Stimulated activated naive CD8-positive, alpha-beta T cell treated with anti-CD3 and anti-CD28 coated beads, Interleukin-15, Interleukin-2, amounts not matched to agents 100 U/mL and 50 U/mL, for 24 hours (primary cell): ENCODE measurements at places on chromosomes 11 and 22.

DNA sequence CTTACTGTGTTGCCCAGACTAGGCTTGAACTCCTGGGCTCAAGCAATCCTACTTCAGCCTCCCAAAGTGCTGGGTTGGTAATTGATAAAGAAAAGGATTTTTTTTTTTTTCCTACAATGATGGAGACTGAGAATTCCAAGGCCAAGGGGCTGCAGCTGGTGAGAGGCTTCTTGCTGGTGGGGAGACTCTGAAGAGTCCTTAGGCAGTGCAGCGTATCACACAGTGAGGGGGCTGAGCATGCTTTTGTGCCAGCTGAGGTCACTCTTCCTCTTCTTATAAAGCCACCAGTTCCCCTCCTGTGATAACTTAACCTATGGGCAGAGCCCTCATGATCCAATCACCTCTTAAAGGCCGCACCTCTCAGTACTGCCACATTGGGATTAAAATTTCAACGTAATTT lies 28.2 kb upstream of the CCDC81 start:
- no peak for DNase-seq

DNA sequence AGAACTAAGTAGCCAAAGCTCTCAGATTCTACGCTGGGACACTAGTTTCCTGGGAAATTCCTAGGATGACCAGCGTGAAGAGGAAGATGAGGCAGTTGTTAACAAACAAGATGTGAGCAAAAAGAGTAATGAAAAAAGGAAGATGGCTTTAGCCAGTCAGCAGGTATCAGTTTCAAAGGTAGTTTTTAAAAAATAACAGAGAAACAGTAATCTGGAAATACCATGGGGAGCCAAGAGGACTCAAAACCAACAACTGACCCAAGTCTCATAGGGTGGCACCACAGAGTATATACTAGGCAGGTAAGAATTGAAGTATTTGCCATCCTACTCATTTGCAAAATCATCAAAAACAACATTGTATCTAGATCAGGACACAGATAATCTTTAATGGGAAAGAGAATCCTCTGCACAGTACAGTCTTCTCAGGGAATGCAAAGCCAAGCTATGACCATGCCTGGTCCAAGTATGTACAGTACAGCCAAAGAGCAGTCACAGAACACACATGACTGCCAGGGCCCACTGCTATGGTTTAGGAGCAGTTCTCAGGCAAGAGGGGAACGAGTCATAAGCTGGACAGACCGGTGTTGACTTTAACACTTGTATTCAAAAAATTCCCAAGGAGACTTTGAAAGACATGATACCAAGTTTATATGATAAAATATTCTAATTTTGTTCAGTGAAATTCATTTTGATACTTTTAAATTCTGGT lies 20.6 kb downstream of the MSANTD4 start:
- no peak for DNase-seq

- no peak for DNase-seq
These were observed 17.7 kb upstream of the TMEM123 start for GRCh38 chr11:102470251-102470650.

DNA sequence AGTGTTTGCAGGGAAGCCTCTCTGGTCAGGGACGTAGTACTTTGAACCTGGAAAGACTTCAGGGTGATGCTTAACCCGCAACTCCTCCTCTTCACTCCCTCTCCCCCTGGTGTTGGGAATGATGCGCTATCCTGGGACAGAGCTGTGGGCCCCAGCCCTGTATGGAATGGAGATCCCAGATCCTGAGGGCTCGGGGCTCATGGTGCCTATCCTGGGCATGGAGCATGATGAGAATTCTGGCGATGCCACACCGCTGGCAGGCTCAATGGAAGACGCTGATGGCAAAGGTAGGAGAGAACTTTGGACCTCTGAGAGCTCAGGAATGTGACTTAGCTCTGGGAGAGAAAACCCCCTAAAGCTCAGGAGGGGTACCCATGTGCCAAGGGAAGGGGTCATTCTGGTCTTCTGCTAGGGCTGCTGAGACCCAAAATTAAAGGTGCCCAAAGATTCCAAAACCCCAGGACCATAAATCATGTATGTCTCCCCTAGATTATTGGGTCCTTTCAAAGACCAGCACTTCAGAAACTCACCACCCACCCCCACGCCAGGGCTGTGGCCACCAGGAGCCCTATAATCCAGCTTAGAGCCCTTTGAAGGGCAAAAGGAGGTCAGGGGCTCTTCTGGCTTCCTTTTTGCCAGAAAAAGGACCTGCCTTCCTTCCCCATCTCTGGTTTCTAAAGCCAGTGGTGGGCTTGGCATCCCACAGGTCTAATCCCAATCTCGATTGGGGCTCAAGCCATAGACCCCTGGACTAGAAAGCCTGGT lies 52.5 kb downstream of the BTG4 start:
- DNase-seq: no peak
